ENCODE measurements at places on chromosomes 16 and 17.
A peak's percentile ranks its signal among the peaks of the same experiment; 100 is the strongest.

DNA sequence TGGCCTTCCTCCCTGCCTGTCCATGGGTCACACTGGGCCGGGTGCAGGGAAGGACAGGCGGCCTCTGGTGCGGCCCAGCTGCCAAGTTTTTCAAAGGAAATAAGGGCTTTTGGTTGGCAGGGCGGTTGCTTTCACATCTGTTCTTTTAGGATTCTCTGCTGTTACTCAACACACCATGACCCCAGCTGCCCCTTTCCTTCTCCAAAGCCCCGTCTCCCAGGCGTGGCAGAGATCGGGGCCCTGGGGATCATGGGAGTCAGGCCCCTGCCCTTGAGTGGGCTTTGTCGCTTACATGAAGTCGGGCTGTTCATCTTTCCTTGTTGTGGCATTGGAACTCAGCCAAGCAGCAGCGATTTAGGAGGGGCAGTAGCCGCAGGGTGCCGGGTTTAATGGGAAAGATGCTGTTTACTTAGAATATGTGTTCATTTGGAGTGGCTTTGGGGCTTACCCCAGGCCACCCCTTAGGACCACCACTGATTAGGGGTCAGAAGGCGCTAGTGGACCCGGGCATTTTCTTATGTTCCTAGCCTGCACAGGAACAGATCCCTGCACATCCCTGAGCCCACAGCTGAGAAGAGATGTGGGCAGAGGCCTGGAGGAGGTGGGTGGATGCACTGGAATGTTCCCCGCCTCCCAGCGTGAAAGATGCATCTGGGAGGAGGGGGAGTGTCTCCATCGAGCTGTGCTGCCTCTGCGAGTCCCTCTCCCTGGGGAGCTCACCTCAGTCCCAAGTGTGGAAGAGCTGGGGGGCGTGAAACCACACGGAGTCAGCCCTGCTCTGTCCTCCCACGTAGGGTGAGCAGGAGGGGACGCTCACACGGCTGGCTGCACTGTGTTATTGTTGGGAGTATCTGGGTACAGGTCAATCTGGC lies 6.8 kb upstream of the ADCY7 start:
- DNase-seq, result peak; percentile 86

- peak; percentile 94 for DNase-seq
These were observed 55.2 kb downstream of the NKD1 start for GRCh38 chr16:50603206-50604064.

DNA sequence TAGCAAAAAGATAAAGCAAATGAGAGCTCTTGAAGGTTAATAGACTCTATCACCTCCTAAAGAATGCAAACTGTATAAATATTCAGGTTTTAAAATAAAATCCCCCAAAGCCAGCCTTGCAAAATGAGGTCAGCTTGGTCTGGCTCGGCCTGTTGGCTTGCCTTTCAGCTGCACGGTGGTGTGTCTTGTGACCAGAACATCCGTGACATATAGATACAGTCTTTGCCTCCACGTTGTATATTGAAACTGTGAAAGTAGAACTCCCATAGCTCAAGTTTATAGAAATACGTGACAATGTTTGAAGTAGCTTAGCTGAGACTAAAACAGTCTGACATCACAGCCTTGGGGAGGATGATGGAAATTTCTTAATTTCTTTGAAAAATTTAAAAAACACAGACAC lies 236.6 kb upstream of the MYOCD start:
- no peak for DNase-seq

DNA sequence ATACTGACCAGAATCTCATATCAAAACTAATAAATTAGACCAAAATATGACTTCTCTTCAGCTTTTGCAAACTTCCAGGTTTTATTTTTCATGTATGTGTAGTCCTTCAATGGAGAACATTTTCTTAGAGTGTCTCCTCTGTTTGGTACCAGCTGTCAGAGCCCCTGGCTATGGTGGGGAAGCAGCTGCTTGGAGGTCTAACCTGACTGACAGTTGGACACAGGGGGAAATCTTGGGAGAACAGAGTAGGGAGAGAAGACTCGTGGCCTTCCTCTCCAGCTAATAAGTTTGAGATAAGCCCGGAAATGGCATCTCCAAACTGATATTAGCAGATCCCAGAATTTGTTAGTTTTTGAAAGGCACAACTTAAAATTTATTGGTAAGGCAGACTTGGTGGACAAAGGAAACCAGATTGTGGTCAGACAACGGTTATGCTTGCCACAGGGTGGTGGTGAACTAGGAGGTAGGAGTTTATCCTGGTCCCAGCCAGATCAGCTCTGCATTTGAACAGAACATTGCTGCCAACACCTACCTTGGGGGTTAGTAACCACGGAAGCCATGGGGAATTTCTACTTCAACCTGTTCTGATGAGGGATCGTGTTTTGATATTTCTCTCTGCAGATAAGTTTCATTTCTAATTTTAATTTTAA lies 39.2 kb upstream of the IRX3 start:
- no peak for DNase-seq

DNA sequence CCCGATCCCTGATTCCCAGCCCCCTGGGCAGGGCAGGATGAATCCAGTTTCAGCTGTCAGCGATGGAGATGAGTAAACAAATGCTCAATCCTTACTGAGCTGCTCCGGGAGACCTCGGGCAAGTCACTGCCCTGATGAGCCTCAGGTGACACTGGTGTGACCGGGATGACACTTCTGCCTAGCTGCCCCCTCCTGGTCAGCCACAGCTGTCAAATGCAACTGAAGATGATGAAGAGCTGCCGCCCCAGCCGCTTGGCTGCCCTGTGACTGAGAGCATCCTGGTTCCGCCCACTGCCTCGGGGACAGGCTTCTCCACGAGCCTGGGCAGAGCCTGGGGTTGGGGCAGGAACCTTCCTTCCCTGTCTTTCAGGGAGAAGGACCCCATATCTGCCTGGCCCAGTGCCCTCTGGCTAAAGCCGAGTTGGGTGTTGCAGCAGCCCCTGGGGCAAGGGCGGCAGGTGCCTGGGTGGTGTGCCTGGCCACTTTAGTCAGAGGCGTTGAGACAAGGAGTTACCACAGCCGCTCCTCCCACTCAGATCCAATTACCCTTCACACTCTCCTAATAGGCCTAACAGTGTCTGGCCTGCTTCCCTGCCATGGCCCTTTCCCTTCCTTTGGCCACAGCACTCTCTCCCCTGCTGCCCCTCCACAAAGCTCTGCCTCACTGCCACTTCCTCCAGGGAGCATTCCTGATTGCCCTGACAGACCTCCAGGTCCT lies 5.5 kb downstream of the CCL17 start:
- DNase-seq, result no peak

DNA sequence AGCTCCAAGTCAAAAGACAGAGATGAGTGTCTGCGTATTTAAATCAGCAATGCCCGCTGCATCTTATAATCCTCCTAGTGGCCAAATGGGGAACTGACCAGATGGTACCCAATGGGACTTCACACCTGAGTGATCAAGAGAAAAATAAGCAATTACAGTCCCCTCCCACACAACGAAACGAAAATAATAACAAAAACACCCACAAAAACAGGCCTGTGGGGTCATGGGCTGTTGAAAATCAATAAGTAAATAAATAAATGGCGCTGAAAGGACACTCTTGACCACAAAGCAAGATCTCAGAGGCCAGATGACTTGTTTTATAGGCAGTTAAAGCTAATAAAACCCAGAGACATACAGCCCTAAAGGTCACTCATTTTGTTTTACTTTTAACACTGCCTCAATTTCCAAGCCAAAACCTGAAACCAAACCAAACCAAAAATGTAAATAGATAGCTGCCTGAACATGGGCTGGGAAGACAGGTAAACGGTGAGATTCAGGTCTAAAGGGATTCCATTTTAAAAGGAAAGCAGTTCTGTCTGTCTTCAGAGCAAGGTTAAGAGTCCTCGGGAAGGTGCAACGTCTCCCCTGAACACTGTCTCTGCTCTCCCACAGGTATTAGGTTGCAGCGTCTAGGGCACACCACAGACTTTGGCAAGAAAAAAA lies 1.3 kb downstream of the ZNF821 start:
- peak; percentile 77 for DNase-seq

DNA sequence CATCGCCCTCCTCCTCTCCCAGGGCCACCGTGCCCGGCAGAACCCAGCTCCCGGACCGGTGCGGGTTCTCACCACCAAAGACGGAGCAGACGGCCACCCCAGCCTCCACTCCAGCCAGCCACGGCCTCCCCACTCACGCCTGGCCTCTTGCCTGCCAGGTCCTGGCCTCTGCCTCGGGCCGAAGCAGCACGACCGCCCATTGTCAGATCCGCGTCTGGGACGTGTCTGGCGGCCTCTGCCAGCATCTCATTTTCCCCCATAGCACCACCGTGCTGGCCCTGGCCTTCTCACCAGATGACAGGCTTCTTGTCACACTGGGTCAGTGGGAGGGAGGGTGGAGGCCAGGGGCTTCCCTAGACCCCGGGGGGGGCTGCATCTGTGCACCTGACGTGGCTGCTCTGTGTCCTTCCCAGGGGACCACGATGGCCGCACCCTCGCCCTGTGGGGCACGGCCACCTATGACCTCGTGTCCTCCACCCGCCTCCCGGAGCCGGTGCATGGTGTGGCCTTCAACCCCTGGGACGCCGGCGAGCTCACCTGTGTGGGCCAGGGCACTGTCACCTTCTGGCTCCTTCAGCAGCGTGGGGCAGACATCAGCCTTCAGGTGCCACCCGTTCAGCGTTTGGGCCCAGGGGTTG lies 6.6 kb upstream of the RHOT2 start:
- DNase-seq, result no peak

DNA sequence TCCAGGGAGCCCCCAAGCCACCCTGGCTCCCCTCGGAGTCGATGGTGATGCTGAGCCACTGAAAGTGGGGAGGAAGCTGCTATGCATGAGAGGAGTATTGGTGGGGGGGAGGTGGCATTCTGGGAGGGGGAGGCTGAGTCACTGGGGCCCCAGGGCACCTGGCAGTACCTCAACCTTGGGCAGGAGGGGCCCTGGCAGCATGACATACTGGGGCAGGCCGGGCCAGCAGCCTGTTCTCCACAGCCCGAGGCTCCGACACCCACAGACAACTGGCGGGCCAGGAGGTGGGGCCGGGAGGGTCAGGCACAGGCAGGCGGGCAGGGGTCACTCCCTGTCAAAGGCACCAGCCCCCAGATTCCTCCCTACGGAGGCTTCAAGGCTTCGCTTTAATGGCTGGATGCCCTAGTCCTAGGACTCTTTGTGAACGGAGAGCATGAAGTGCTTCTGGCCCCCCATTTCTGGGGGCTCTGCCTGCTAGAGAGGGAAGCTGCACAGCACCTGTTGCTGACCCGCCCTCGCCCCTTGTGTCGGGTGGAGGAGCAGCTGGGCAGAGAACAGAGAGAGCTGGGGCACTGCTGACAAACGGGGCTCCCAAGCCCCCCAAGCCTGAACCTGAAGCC lies 928 bp downstream of the CASKIN2 start:
- DNase-seq, result no peak

- DNase-seq, result no peak
These were observed 2.0 kb downstream of the RNF40 start for GRCh38 chr16:30764086-30764485.

Measured in tibial artery (tissue), 4 donors.